ENCODE measurements at places on chromosomes 7 and 10. TPM values are rescaled to one million over a fixed set of nuclear protein-coding genes. Genes with fewer than 3 reads are reported as not detected.

DNA sequence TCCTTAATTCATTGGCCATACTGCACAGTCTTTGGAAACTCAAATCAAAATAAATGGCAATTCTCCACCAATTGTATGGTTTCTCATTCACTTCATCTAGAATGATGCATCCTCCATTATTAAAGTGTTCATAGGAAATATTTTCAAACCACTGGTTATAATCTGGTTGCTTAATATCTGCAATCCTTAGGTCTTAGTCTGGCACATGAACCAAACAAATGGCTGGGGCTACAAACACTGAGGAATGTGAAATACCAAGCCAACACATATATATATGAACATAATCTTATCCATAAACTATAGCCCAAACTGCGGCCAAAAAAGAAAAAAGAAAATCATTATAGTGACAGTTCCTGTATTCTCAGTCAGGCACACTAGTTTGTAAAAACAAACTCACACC is 5.7 kb upstream of the MSS51 start:
- H3K27ac ChIP-seq, result no peak overlapping the region
- no peak for DNase-seq
- no peaks in the 10 kb centered on the region for H3K27me3 ChIP-seq
- H3K4me1 ChIP-seq, result no peaks in the 10 kb centered on the region

- 0 out of 2 replicates have a peak, but pooled peaks cover 1% of the 10 kb centered on the region for H3K27me3 ChIP-seq
- no peaks in the 10 kb centered on the region for H3K36me3 ChIP-seq
- H3K27ac ChIP-seq, result no peak overlapping the region
- H3K4me1 ChIP-seq, result no peaks in the 10 kb centered on the region
- no peak overlapping the region for H3K4me3 ChIP-seq
Measured at GRCh38 chr10:64081947-64082482, 560.8 kb downstream of the REEP3 start.

GRCh38 chr10:79346388-79347225 is 662 bp upstream of the PPIF start:
- H3K4me1 ChIP-seq, result no peaks in the 10 kb centered on the region
- H3K27me3 ChIP-seq, result no peaks in the 10 kb centered on the region
- no peak overlapping the region for H3K27ac ChIP-seq
- peaks cover 12% of the 10 kb centered on the region for H3K36me3 ChIP-seq

GRCh38 chr10:97823734-97824133 is 25.9 kb upstream of the GOLGA7B start:
- H3K36me3 ChIP-seq, result no peaks in the 10 kb centered on the region
- H3K27ac ChIP-seq, result no peak overlapping the region
- no peak overlapping the region for H3K4me3 ChIP-seq
- H3K27me3 ChIP-seq, result no peaks in the 10 kb centered on the region
- no peaks in the 10 kb centered on the region for H3K4me1 ChIP-seq

Gene ANKRD1
- total RNA-seq, result 75.7 TPM
